Fibroblast of skin of scalp (primary cell): ENCODE measurements at places on chromosomes 6 and 20.

GRCh38 chr6:17339308-17339670, 54.1 kb upstream of the CAP2 start:
- no peak for DNase-seq

- no peak for DNase-seq
These were observed 99.7 kb downstream of the FAM50B start for GRCh38 chr6:3948866-3949265.

GRCh38 chr20:14331646-14332045, 5.8 kb downstream of the FLRT3 start:
- DNase-seq = no peak

- no peak for DNase-seq
These were observed 98.0 kb upstream of the SLC24A3 start for GRCh38 chr20:19114410-19114809.

DNA sequence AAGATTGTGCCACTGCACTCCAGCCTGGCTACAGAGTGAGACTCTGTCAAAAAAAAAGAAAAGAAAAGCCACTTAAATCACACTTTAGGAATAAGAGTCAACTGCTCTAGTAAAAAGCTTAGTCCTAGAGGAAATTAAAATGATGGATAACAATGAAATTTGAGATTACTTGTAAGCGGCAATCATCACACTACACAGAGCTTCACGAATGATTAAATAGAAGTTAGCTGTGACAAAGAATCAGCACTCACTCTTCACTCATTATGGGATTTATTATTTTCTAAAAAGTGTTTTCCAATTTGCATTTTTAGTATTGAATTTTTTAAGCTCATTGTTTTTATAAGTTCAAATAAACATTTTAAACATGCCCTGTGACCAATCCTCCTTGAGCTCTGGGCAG, 718.0 kb downstream of the UTRN start:
- DNase-seq = no peak

- DNase-seq = peak; percentile 5
These were observed 165.6 kb downstream of the BTBD3 start for GRCh38 chr20:12083269-12083668.

GRCh38 chr6:431986-432385, 40.4 kb downstream of the IRF4 start:
- no peak for DNase-seq

GRCh38 chr6:106749609-106750008, 120.2 kb downstream of the QRSL1 start:
- DNase-seq = no peak

- DNase-seq = no peak
These were observed 9.3 kb downstream of the SYNGAP1 start for GRCh38 chr6:33428966-33429749.

DNA sequence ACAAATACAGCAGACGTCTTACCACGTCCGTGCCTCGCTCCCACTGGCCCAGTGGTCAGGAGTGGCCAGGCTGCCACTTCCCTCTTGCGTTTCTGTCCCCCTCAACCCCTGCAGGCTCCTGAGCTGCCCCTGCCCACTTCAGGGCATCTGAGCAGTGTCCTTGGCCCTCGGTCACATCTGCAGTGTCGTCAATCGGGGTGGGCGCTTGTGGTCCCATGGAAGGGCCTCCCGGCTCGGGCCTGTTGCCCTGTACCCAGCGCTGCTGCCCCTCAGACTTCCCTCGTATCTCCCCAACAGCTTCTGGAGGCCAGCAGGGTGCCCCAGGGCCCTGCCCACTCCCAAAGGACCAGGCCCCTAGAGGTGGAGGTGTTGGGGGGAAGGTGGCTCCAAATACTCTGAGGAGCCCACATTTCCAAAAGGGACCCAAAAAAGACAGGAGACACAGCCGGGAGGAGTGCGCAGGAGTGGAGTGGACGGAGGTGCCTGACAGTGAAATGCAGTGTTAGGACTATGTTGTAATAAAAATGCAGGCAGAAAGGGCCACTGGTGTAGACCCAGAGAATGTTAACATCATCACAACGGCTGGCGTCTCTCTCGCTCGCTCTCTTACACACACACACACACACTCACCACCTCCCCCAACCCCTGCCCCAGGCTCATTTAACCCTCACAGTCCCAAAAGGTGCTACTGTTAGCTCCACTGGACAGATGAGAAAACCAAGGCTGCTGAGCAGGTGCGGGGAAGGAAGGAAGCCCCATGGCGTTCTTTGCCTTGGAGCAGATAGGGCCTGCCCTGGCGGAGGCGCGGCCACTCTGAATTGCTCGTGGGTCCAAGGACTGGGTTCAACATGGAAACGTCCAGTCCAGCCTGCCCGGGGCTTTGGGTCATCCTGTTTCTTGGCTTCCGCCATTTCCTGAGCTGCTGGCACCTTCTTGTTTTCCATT, 343.9 kb downstream of the ZFAND3 start:
- DNase-seq = no peak

GRCh38 chr6:87837444-87837843, 135.4 kb upstream of the AKIRIN2 start:
- DNase-seq = no peak

DNA sequence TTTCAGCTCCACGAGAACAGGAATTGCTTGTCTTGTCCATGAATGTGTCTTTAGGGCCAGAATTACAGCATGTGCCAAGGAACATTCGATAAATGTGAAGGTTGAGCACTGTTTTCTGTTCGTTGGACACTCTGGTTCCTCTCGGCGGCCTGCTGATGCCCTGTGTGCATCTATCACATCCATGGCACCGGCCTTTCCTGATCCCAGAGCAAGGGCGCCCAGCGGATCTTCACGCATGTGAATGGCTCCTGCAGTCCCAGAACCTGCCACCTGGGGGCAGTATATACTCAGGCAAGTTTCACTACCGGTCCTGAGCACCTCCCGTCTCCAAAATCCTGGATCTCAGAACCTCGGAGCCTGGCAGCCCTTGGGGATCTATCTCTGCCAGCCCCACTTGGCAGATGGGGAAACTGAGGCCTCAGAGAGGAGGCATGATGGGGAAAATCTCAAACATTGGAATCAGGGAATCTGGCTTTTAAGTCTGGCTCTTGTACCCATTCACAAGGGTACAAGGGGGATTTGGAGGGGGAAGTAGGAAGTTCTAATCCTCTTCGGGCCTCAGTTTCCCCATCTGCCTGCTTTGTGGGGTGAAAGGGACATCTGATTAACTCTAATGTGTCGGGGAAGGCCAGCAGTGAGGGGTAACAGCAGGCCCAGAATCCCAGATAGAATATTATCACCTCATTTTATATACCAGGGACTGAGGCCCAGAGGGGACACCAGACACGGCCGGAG, 4.3 kb upstream of the CEBPB start:
- DNase-seq = peak; percentile 78

GRCh38 chr6:151524059-151524458, 30.2 kb downstream of the CCDC170 start:
- no peak for DNase-seq

GRCh38 chr6:89984926-89985750, 90.9 kb downstream of the GJA10 start:
- DNase-seq = peak; percentile 94

DNA sequence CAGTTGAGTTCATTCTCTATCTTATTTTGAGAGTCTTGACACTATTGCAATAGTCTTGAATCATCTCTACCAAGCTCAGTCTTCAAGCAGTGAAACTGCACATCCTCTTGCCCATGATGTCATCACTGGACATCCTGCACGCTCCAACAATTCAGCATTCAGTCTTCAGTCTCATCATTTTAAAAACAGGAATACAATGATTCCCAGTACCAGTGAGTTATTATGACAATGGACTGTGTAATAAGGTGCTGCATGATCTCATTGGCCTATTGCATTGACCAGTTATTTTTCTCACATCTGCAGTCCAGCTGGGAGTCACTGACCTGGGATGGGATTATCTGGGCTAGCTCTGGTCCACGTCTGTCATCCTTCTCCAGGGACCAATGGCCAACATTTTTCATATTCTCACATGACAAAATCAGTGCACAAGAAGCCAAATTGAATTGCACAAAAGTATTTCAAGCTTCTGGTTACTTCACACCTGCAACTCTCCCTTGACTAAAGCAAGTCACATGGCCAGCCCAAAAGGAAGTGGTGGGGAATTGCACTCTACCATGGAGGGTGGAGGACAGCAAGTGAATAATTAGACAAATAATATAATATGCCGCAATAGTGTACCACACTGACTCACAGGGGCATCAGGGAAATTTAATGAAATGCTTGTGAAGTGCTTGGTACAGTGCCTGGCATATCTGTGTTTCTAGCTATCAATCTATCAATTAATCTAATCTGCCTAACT, 6.4 kb upstream of the CST2 start:
- no peak for DNase-seq

- peak; percentile 27 for DNase-seq
These were observed 611 bp downstream of the EPB41L2 start for GRCh38 chr6:131062241-131063027.

GRCh38 chr20:31948008-31948407, 3.8 kb downstream of the PDRG1 start:
- DNase-seq = no peak
